ENCODE measurements at places on chromosomes 3 and 15.

DNA sequence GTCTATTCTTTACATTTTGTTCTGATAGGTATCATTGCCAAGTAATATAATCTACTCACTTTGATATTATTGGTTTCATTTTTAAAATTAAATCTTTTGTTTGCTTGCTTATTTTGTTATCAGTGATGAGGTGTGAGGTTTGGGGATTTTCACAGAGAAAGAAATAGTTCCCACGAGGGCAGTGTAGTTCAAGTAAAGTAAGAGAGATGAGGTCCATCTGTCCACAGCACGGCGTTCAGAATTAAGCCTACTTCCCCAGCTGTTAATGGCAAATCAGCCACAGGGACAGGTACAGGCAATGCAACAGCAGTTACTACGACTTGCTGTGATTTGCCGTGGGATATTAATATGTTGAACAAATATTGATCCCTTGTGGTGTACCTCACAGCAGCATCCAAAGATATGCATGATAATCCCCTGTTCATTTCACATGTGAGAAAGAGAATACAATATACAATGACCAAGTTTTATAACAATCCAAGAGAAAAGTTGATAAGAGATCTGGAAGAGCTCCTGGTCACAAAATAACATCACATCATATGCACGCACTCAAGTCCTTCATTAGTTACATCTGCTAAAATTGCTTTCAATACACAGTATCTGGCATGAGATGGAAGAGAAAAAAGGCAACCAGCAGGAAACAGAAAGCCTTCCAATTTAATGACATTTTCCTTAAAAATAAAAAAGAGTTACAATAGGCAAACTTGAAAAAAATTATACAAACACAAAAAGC, 131.6 kb downstream of the TUSC7 start:
- no peak for DNase-seq

- no peak for DNase-seq
Observed at GRCh38 chr3:13841141-13841540, 38.7 kb downstream of the WNT7A start.

- no peak for DNase-seq
Observed at GRCh38 chr3:32404714-32405113, 13.1 kb downstream of the CMTM7 start.

GRCh38 chr3:94024385-94024784, 4.0 kb downstream of the STX19 start:
- DNase-seq, result no peak
